ENCODE measurements at places on chromosomes 7 and 10. TPM values are rescaled to one million over a fixed set of nuclear protein-coding genes. Genes with fewer than 3 reads are reported as not detected.

The ZNF804B gene
- not detected for total RNA-seq

The COBL gene
- total RNA-seq, result not detected

DNA sequence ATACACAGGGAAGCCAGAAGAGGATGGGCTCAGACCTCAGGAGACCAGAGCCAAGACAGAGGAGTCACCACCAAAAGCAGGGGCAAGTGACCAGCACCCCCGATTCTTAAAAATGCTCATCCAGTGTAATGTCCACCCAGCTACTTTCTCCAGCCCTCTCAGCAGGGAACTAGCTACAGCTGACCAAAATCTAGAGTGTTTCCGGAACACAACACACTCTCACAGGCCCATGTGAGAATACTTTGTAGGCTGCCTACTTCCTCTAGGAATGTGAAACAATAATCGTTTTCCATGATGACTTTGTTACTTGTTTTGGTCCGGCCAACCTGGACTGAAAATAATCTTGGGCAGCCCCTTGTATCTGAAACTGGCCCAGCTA, 14.5 kb downstream of the PSAP start:
- DNase-seq, result no peak
- H3K27me3 ChIP-seq, result no peaks in the 10 kb centered on the region
- no peak overlapping the region for H3K27ac ChIP-seq
- peaks cover 5% of the 10 kb centered on the region for H3K36me3 ChIP-seq
- no peak overlapping the region for H3K4me3 ChIP-seq

GRCh38 chr10:57098146-57098545, 737.1 kb upstream of the ZWINT start:
- H3K36me3 ChIP-seq, result no peaks in the 10 kb centered on the region
- H3K27ac ChIP-seq, result no peak overlapping the region
- no peaks in the 10 kb centered on the region for H3K27me3 ChIP-seq
- DNase-seq, result no peak
- no peak overlapping the region for H3K4me3 ChIP-seq

DNA sequence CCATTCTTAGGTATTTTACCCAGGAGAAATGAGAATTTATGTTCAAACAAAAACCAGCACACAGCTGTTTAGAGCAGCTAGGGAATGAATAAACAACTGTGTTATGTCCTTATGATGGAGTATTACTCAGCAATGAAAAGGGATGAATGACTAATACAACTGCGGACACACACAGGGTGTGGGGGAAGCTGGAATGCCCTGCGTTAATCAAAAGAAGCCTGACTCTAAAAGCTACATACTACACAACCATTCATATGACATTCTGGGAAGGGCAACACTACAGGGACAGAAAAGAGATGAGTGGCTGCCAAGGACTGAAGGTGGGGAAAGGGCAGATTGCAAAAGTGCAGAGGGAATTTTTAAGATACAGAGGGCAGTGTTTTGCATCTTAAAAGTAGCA, 64.0 kb downstream of the DLG5 start:
- H3K36me3 ChIP-seq, result no peaks in the 10 kb centered on the region
- no peak overlapping the region for H3K4me3 ChIP-seq
- no peaks in the 10 kb centered on the region for H3K27me3 ChIP-seq
- H3K4me1 ChIP-seq, result no peaks in the 10 kb centered on the region
- H3K27ac ChIP-seq, result no peak overlapping the region

Data from activated CD8-positive, alpha-beta T cell treated with anti-CD3 and anti-CD28 coated beads for 36 hours (primary cell).